ENCODE measurements at places on chromosomes 11 and 22. TPM values are rescaled to one million over a fixed set of nuclear protein-coding genes. Genes with fewer than 3 reads are reported as not detected.

TREH gene
- polyA plus RNA-seq = not detected

P2RX3 gene
- polyA plus RNA-seq = not detected

TMEM134 gene
- 148 TPM for polyA plus RNA-seq

CRYBA4 gene
- polyA plus RNA-seq = not detected

CCDC157 gene
- 1.3 TPM for polyA plus RNA-seq

MRGPRX4 gene
- polyA plus RNA-seq = not detected

CDC42EP1 gene
- not detected for polyA plus RNA-seq

TIMP3 gene
- not detected for polyA plus RNA-seq

CCDC15 gene
- 0.81 TPM for polyA plus RNA-seq

C11orf71 gene
- polyA plus RNA-seq = 17.2 TPM

GRCh38 chr11:58788355-58789023 is 56.0 kb downstream of the GLYATL2 start:
- peaks cover 1% of the 10 kb centered on the region for H3K27me3 ChIP-seq
- peak; percentile 15 for DNase-seq
- no peak overlapping the region for H3K27ac ChIP-seq
- no peak overlapping the region for H3K4me3 ChIP-seq
- no peaks in the 10 kb centered on the region for H3K36me3 ChIP-seq

- H3K27ac ChIP-seq = no peak overlapping the region
- H3K36me3 ChIP-seq = peaks cover 9% of the 10 kb centered on the region
- no peak for DNase-seq
- H3K27me3 ChIP-seq = no peaks in the 10 kb centered on the region
- no peaks in the 10 kb centered on the region for H3K4me1 ChIP-seq
Observed at GRCh38 chr11:71955898-71956456, 27.1 kb downstream of the RNF121 start.

DNA sequence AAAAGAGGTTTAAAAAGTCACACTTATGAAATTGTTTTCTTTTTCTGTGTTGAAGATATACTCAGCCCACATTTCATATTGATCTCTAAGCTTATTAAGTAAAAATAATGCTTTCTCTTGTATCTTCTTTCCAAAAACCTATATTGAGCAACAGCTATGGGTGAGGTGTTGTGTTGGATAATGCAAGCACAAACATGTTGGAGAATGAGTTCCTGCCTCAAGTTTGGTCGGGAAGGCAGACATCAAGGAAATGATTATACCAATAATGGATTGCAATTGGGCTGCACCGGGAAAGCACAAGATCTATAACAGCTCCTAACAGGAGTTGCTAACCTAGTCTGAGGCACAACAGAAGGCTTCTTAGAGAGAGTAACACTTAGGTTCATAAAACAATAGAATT is 308.9 kb upstream of the MPPED2 start:
- DNase-seq = no peak
- no peak overlapping the region for H3K4me3 ChIP-seq
- no peak overlapping the region for H3K27ac ChIP-seq
- no peaks in the 10 kb centered on the region for H3K4me1 ChIP-seq
- H3K36me3 ChIP-seq = no peaks in the 10 kb centered on the region

- no peaks in the 10 kb centered on the region for H3K36me3 ChIP-seq
- DNase-seq = no peak
- no peaks in the 10 kb centered on the region for H3K4me1 ChIP-seq
- no peak overlapping the region for H3K4me3 ChIP-seq
- no peak overlapping the region for H3K27ac ChIP-seq
Observed at GRCh38 chr11:127993788-127994187, 593.6 kb downstream of the ETS1 start.

DNA sequence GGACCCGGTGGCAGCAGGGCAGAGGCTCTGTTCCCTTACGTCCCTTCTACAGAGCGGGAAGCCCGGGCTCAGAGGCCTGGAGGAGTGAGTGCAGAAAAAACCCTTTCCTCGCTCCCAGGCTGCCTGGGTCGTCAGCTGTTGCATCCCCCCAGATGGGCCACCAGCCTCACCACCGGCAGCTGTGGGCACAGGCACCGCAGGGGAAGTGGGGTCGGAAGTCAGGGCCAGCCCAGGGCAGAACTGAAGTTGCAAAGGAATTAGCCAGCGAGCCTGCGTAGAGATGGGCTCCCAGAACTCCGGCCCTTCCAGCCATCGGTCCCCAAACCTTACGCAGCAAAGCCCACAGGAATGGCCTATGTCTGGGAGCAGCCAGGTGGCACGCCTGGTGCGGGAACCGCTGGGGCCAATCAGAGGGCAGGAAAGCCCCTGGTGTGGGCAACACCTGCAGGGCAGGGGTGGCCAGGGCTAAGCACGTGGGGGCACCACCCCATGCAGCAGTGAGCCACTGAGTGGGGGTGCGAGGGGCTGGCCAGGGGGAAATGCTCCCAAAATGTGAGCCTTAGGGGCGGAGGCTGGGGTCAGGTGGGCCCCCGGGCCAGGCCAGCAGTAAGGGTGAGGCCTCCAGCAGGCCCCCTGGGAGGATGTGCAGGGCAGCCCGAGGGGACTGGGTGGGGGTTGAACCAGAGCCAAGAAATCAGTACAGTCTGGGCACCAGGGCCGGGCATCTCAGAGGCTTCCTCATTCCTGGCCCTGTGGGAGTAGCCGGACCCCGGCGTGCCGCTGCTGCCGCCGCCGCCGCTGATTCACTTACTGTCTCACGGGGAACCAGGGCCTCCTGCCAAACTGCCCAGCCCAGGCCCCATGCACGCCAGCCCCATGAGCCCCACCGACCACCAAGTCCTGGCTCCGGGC is 58.2 kb downstream of the WNT7B start:
- no peaks in the 10 kb centered on the region for H3K4me1 ChIP-seq
- DNase-seq = no peak
- H3K27me3 ChIP-seq = no peaks in the 10 kb centered on the region
- H3K27ac ChIP-seq = no peak overlapping the region
- no peak overlapping the region for H3K4me3 ChIP-seq

- H3K4me3 ChIP-seq = peak overlapping the region; percentile 80
- peaks cover 27% of the 10 kb centered on the region for H3K4me1 ChIP-seq
- no peaks in the 10 kb centered on the region for H3K27me3 ChIP-seq
- DNase-seq = no peak
Observed at GRCh38 chr11:69674267-69674885, 777 bp downstream of the LTO1 start.

DNA sequence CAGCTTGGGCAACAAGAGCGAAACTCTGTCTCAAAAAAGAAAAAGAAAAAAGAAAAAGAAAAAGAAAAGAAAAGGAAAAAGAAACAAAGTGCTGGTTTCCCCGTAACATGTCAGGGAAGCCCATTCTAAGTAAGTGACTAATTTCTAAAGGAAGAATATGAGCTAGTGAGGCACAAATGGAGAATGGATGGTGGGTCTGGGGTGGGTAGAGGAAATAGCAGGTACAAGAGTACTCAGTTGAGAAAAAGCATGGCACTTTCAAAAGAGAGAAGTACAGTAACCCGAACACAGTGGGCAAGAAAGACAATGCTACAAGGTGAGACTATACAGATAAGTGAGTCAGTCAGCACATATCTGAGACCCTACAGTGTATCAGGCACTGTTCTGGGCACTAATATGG is 4.5 kb downstream of the MAJIN start:
- no peaks in the 10 kb centered on the region for H3K36me3 ChIP-seq
- H3K27me3 ChIP-seq = no peaks in the 10 kb centered on the region
- DNase-seq = no peak
- H3K4me1 ChIP-seq = peaks cover 10% of the 10 kb centered on the region

- no peak overlapping the region for H3K4me3 ChIP-seq
- peak; percentile 56 for DNase-seq
- H3K27me3 ChIP-seq = no peaks in the 10 kb centered on the region
- H3K27ac ChIP-seq = no peak overlapping the region
- no peaks in the 10 kb centered on the region for H3K4me1 ChIP-seq
Observed at GRCh38 chr22:50292643-50293440, 14.6 kb downstream of the PLXNB2 start.

GRCh38 chr11:3747704-3748103 is 49.6 kb downstream of the NUP98 start:
- no peak overlapping the region for H3K4me3 ChIP-seq
- no peak for DNase-seq
- H3K27ac ChIP-seq = no peak overlapping the region
- no peaks in the 10 kb centered on the region for H3K27me3 ChIP-seq
- peaks cover 78% of the 10 kb centered on the region for H3K36me3 ChIP-seq
- no peaks in the 10 kb centered on the region for H3K4me1 ChIP-seq

DNA sequence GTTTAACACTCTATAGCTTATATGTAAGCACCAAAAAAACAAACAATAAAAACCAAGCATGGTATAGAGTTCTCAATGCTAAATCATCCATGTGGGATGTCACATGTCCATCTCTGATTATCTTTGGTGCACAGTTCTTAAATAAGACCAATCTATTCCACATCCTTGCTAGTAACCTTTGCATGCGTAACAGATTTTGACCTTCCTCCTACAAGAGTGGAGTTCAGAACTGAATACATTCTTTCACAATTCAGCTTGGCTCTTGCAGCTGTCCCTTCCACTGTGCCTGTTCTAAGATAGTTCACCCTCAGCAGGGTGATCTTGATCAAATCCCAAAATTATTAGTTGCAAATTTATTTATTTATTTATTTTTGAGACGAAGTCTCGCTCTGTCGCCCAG is 21.1 kb downstream of the PRR14L start:
- H3K4me3 ChIP-seq = no peak overlapping the region
- no peaks in the 10 kb centered on the region for H3K4me1 ChIP-seq
- DNase-seq = no peak
- H3K36me3 ChIP-seq = peaks cover 15% of the 10 kb centered on the region
- no peak overlapping the region for H3K27ac ChIP-seq
- no peaks in the 10 kb centered on the region for H3K27me3 ChIP-seq

DNA sequence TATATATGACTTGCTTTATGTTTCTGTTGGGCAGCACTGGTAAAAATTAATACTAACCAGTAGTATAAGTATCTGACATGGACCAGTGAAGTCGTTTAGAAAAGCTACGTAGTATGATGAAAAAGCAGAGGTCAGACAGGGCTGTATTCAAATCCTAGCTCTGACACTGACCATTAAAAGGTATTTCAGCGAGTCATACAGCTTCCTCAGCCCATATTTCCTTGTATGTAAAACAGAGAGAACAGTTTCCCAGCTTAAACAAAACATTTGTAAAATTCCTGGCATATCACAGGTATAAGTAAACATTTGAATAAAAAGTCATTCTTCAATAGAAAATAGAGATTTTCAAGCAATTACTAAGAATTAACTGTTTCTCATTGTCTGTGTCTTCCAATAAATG is 4.2 kb downstream of the NOX4 start:
- H3K4me1 ChIP-seq = no peaks in the 10 kb centered on the region
- H3K27ac ChIP-seq = no peak overlapping the region
- H3K27me3 ChIP-seq = no peaks in the 10 kb centered on the region
- no peaks in the 10 kb centered on the region for H3K36me3 ChIP-seq
- no peak overlapping the region for H3K4me3 ChIP-seq
- no peak for DNase-seq

GRCh38 chr22:24338726-24339451 is 68.3 kb downstream of the SPECC1L start:
- no peak for DNase-seq
- H3K4me3 ChIP-seq = no peak overlapping the region
- H3K27ac ChIP-seq = no peak overlapping the region
- no peaks in the 10 kb centered on the region for H3K4me1 ChIP-seq
- peaks cover 65% of the 10 kb centered on the region for H3K36me3 ChIP-seq

DNA sequence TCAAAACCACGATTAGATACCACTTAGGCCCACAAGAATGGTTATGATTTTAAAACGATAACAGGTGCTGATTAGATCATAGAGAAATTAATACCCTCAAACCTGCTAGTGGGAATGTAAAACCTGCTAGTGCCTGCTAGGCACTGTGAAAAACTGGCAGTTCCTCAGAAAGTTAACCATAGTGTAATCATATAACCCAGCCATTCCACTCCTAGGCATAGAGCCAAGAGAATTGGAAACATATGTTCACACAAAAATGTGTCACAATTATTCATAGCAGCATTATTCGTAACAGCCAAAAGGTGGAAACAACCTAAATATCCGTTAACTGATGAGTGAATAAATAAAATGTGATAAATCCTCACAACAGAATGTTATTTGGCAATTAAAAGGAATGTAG is 122.2 kb upstream of the SYN3 start:
- H3K4me1 ChIP-seq = no peaks in the 10 kb centered on the region
- H3K36me3 ChIP-seq = no peaks in the 10 kb centered on the region
- no peak for DNase-seq
- H3K27me3 ChIP-seq = no peaks in the 10 kb centered on the region

- H3K36me3 ChIP-seq = no peaks in the 10 kb centered on the region
- H3K27ac ChIP-seq = no peak overlapping the region
- no peaks in the 10 kb centered on the region for H3K27me3 ChIP-seq
- H3K4me3 ChIP-seq = no peak overlapping the region
Observed at GRCh38 chr11:118537409-118537980, 6.5 kb downstream of the TMEM25 start.

Measured in CD4-positive, CD25-positive, alpha-beta regulatory T cell (primary cell).